Spinal cord (tissue), 10 donors: ENCODE measurements at places on chromosomes 3 and 15.

- no peak for DNase-seq
These were observed at the start of gene KIF7 for GRCh38 chr15:89654847-89655805. Gene KIF7, minus strand, starts transcription at chr15:89655467. Its CDS starts 2,537 bp downstream, at chr15:89652930.

GRCh38 chr3:9035473-9035872 is 72.2 kb upstream of the RAD18 start:
- DNase-seq, result no peak

DNA sequence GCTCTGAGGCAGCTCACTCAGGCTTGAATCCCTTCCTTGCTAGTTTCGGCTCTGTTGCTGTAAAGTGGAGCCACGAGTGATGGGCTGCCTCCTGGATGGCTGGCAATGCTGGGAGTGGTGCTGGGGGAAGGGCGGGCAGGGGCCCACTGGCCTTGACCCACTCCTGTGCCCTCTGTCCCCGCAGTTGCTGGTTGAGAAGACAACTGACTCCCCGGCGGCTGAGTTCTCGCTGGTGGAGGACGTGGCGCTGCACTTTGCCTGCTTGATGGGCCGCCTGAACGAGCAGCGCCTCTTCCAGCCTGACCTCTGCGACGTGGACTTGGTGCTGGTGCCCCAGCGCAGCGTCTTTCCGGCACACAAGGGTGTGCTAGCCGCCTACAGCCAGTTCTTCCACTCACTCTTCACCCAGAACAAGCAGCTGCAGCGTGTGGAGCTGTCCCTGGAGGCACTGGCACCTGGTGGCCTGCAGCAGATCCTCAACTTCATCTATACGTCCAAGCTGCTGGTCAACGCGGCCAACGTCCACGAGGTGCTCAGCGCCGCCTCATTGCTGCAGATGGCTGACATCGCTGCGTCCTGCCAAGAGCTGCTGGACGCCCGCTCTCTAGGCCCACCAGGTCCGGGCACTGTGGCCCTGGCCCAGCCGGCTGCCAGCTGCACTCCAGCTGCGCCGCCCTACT is 4.7 kb downstream of the ZBTB47 start:
- DNase-seq, result no peak

DNA sequence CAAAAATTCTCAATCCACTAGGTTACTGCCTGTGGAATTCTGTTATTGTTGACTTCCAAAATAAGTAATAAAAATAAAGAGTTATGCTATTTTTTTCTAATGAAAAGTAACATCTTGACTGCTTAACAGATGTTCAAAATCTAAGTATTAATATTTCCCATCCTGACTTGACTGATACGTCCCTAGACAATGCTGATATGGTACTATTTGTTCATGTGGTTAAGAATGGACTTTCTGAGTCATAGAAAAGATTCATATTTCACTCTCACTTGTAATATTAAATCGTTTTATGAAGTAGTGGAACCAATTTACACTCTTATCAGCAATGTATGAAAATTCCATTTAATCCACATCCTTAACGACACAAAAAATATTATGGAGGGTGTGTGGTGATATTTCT is 104.8 kb upstream of the PLSCR5 start:
- DNase-seq, result no peak

- no peak for DNase-seq
These were observed 43.8 kb upstream of the FGD5 start for GRCh38 chr3:14775011-14775410.

DNA sequence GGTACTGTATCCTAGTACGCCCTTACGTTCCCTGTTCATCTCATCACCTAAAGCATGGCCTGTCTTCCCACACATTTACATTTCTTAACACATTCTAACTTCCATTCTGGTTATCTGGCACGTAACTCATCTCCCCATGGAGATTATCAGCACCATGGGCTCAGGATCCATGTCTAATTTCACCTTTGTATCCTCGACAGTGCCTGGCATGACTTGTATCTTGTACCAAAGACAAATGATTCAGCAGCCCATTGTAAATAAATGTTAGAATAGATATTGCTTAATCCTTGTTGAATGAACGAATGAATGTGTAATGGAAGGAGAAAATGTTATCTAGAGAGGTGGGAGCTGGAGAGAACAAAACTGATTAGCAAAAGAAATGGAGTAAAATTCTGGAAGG is 69.7 kb upstream of the TPM1 start:
- DNase-seq, result no peak

- peak; percentile 58 for DNase-seq
These were observed 12.3 kb downstream of the BOC start for GRCh38 chr3:113223475-113224281.

DNA sequence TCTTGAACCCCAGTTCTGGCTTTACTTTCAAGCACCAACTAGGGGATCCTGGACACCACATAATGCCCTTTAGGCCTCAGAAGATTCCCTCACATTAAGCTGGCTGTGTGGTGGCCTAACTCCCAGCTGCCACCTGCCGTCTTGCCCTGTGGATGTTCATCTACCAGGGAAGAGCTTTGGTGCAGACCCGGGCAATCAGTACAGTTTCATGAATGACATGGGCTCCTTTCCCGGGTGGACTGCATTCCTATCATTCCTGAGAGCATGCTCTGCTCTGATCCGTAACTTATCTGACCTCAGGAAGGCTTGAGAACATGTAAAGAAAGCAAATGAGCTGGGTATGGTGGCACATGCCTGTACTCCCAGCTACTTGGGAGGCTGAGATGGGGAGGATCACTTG is 50.0 kb upstream of the GSK3B start:
- no peak for DNase-seq

GRCh38 chr3:194777729-194778128 is 92.0 kb downstream of the FAM43A start:
- no peak for DNase-seq

DNA sequence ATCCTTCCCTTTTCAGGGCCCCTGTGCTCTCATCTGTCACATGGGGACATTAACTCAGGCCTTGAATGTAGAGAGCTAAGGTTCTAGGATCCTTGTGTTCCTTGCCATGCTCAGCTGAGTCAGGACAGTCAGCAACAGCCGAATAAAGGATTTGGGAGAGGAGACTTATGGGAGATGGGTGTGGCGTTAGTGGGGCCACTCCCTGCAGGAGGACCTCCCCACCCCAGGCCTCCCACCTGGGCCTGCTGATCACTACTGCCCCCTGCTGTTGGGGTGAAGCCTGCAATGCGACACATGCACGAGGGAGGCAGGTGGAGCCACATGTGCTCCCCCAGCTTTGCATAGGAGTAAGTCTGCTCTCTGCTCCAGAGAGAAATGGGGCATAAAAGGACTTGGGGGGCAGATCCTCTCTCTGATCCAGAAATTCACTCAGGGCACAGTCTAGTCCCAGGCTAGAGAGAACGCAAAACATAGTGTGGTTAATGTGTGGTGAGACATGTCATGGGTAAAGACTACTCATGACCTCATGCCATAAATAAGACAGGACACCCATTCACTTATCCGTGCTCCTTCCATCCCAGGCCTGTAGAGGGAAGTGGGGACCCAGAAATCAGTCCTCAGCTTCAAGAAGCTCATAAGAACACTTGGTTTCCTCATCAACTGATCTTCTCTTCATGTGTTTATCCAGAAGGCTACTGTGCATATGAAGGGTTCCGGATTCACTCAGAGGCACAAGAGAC is 19.4 kb downstream of the RBP1 start:
- no peak for DNase-seq

DNA sequence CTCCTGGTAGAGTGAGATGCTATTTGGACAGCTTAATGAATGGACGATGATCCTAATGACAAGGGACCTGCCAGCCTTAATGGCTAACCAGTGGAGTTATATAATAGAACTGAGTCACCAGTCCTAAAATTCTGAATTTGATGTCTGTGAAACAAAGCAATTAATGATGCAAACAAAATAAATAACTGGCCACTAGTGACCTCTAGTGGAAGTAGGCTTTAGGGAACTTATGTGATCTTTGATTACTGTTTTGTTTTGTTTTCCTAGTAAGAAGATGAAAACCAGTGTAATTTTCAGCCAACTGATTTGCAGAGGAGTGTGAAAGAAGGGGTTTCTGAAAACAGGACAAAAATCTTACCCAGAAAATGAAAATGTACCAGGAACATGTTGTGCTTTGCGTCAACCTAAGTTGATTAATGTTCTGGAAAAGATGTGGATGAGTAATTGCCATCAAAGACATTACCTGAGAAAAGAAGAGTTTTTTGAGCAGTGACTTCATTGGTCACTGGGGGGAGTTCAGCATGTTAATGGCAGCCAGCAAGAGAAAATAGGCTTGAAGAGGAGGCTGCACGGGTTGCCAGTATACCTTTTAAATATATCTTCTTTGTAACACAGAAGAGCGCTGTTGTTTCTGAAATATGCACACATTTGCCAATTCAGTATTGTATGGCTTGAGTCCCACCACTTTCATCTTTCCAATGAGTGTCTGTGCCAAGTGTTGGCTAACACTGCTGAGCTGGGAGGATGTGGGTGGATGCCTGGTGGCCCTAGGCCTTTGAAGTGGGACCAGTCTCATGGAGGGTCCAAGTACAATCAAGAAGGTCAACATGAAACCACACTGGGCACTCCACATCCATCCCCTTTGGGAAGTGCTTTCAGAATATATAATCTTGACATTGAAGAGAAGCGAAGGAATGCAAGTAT is 9.3 kb downstream of the VEPH1 start:
- peak; percentile 48 for DNase-seq

GRCh38 chr15:41013691-41014414 is 60.6 kb downstream of the CHAC1 start:
- no peak for DNase-seq

- DNase-seq, result no peak
These were observed 24.1 kb upstream of the RARB start for GRCh38 chr3:25403968-25404367.

- DNase-seq, result no peak
These were observed 742 bp downstream of the CAMKV start for GRCh38 chr3:49868862-49869466.

- DNase-seq, result no peak
These were observed 232.8 kb downstream of the AGBL1 start for GRCh38 chr15:86312486-86312885.

- DNase-seq, result peak; percentile 76
These were observed 985 bp downstream of the TRPC1 start for GRCh38 chr3:142724682-142725356.

DNA sequence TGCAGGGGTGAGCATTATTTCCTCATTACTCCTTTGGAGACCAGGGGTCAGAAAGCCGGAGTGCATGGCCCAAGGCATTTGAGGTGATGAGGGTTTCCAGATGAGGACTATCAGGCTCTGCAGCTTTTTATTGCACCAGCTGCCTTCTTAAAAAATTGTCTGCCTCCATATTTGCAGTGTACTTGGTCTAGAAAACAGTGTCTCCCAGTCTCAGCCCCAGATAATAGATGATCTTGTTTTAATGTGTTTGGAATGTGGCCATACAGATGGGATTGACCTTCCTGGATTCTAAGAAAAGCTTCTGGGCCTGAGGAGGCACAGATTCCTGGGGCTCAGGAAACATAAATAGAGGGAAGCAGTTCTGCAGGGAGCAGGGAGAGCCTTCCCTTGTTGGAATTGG is 123.3 kb downstream of the GABRG3 start:
- no peak for DNase-seq

- DNase-seq, result no peak
These were observed 27.5 kb downstream of the IGF2BP2 start for GRCh38 chr3:185797108-185797881.

DNA sequence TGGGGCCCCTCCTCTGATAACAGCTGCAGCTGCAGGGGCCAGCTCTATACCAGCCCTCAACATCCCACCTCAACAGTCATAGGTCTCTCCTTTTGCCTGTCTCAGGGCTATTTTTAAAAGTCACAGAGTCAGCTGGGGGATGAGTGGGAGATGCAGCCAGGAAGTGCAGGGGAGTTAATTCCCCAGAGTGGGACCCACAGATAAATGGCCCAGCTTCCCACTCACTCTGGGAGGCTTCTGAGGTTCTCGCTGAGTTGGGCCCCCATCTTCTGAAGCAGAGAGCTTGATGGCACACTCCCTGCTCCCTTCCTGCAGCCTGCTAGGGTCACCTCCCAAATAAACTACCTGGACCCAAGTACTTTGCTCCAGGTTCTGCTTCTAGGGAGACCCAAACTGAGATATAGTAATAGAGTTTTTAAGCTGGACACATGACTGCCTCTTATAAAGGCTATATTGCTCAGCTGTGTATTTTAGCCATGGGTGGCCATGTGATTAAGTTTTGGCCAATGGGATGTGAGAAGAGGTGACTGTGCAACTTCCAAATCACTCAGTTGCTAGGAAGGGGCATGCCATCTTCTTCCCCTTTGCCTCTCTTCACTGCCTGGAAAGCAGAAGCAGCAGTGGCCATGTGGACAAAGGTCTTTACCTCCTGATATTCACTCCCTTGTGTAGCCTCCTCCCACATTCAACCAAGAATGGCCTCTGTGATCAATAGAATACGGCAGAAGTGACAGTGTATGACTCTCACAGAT is 15.5 kb upstream of the VIPR1 start:
- DNase-seq, result no peak

DNA sequence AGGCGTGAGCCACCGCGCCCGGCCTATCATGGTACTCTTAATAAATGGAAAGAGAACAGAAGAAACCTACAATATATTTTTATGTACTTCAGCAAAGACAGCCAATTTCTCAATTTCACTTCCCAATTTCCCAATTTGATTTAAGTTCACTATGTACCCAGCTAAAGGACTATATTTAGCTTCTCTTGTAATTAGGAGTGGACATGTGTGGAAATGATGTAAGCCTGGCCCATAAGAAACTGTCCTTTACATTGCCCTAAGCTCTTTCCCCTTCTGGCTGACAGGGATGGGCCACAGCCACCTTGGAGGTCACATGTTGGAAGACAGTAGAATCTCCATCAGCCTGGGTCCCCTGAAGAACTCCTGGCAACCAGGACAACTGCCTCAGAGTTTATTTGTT is 6.2 kb downstream of the TMEM39A start:
- no peak for DNase-seq

GRCh38 chr3:109161487-109162123 is 25.1 kb downstream of the C3orf85 start:
- no peak for DNase-seq

- no peak for DNase-seq
These were observed 443.2 kb upstream of the FRG2C start for GRCh38 chr3:75220932-75221331.

DNA sequence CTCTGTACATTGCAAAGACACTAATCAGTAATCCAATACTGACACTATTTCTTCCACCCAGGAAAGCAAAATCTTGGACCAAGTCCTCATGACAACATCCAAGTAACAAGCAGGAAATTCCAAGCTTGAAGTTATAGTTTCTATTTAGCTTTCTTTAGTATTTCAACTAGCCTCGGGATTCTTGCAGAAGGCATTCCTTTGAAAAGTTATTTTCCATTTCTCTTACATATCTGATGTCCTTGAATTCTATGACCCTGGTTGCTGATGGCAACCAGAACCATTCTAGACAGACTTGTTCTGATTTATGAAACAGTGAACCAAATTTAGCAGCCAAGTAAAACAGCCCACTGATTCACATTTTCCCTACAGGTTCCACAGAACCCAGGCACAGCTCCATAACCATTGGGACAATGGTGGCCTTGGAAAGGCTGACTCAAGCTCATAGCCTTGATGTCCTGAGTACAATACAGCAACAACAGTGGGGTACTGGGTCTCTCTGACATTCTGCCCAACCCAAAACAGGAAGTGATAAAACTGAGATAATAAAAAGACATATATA is 26.5 kb downstream of the P3H2 start:
- no peak for DNase-seq
